Activated naive CD8-positive, alpha-beta T cell treated with anti-CD3 and anti-CD28 coated beads, Interleukin-2, amount 50 U/mL, for 24 hours (primary cell): ENCODE measurements at places on chromosomes 7 and 10.

GRCh38 chr10:122499491-122499941 is 38.2 kb downstream of the HTRA1 start:
- DNase-seq: no peak

DNA sequence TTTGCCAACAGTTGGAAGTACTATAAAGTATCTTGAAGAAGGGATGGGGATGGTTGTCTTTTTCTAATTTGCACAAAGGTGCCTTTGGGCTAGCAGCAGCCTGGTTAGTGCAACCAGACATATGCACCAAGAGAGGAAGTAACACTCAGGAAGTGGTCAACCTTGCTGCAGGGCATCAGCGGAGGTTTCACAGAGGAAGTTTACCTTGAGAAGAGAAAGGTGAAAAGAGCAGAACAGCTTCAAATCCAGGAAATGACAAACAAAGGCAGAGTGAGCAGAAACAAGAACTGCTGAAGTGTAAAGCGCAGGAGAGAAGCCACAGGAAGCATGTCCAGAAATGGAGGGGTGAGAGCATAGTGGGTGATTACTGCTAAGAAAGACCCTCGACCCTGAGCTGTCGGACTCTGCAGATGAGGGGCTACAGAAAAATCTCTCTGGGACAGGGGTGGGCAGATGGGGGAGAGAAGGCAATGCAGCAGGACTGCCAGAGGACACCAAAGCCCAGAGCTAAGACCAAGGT is 66.9 kb downstream of the STK17A start:
- peak; percentile 49 for DNase-seq

- DNase-seq: no peak
These were observed 397.2 kb upstream of the NPVF start for GRCh38 chr7:25625306-25625992.

DNA sequence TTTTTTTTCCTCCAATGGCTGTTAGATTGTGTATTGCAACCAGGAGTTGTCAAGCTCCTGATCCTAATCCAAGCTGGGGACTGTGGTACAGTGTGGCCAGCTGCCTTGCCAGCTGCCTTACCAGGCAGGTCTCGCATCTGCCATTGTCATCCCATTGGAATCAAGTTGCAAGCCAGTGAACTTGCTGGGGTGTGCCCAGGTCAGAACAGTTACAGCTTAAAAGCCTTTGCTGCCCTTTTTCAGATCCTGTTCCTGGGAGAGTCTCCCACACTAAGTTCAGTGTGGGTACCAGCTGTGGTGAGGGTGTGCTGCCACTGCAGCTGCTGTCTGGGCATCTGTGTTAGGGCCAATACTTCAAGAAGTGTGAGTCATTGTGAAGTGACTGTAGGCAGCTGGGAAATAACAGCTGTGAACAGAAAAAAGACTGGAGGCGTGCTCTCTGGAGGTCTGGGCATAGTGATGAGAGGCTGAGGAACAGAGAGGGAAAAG is 72.8 kb downstream of the CCNY start:
- peak; percentile 17 for DNase-seq

DNA sequence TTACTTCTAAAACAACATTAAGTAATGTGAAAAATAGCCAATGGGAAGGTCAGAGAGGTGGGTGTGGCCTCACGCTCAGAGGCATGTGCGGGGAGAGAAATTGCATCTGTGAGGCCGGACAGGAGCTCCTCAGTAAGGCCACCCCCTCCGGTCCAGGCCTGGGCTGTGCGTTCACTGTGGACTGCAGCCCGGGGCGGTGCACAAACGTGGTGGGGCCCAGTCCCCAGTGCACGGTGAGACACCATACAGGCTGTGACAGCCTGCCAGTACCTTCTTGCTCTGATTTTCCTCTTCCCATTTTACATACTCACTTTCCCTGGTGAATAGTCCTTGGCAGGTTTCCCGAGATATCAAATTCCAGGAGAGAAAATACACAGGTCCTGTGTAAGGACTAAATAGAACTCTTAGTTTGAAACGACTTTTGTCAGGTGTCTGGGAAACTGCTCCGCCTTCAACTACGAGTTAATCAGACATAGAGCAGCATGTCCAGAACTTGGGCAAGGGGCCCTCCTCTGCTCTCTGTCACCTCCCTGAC is 174.1 kb upstream of the MKI67 start:
- no peak for DNase-seq

DNA sequence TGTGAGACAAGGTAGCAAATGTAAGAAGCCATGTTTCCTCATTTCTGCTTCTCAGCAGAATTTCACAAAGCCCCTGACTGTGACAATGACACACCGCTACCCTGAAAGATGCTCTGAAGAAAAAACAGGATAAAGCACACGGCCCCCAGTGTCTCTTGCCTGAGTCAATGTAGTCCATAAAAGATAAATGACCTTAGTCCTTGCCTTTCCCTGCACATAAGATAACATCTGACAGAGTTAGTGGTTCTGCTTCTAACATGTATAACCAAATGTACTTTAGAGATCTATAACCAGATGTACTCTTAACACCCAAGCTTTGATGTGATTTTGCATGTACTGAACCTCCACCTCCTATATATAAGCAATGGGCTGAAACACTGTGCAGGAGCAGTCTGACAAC is 3.0 kb upstream of the SND1 start:
- DNase-seq: no peak

- DNase-seq: no peak
These were observed 7.7 kb downstream of the PIK3CG start for GRCh38 chr7:106872763-106873162.

DNA sequence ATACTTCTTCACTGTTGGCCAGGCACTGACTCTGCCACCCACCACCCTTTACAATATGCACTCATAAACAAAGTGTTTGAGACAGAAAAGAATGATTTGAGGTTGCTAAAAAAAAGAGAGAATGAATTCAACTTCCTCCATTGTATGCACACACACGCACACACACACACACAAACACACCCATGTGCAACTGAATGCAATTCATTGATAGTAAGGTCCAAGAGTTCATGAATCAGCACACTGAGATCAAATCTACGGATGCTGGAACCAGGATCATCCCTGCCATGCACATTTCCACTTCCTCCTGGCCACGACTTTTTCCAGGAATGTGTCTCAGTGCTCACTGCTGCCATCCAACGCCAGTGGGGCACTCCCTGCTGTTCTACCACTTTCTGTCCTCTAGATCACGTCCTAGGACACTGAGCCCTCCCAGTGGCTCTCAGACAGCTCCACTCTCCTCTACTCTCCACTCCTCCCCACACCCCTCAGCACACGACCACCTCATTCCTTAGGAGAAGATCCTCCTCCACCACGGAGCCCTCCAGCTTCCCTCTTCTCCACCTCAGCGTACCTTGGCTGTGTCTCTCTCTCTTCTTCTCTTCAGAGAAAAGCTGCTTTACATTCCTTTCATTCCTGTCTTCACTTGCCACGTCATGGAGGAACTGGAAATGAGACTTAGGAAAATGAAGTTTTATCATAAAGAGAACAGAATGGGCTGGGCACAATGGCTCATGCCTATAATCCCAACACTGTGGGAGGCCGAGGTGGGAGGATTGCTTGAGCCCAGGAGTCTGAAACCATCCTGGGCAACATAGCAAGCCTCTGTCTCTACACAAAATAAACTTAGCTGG is 12.0 kb upstream of the TMEM213 start:
- no peak for DNase-seq

- no peak for DNase-seq
These were observed 144.7 kb upstream of the LYZL2 start for GRCh38 chr10:30774261-30774660.
